ENCODE measurements at places on chromosomes 2 and 18.

- no peak for DNase-seq
Observed at GRCh38 chr2:84732897-84733778, 147.7 kb downstream of the TRABD2A start.

DNA sequence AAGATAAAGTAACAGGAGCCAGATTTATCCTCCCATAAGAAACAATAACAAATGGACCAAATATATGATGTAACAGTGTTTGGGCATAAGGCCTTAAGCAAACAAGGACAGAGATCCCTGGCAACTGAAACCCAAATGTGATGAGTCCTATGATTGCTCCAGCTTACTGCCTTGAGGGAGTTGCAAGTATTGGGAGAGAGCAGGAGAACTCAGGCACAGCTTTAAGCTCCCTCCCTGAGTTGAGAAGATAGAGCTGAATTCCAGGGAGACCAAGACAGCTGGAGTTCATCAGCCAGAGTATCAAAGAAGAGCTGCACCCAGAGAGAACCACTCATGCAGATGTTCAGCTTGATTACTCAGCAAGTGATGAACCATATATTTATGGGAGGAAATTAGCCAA lies 814.5 kb upstream of the RAB6C start:
- peak; percentile 6 for DNase-seq

DNA sequence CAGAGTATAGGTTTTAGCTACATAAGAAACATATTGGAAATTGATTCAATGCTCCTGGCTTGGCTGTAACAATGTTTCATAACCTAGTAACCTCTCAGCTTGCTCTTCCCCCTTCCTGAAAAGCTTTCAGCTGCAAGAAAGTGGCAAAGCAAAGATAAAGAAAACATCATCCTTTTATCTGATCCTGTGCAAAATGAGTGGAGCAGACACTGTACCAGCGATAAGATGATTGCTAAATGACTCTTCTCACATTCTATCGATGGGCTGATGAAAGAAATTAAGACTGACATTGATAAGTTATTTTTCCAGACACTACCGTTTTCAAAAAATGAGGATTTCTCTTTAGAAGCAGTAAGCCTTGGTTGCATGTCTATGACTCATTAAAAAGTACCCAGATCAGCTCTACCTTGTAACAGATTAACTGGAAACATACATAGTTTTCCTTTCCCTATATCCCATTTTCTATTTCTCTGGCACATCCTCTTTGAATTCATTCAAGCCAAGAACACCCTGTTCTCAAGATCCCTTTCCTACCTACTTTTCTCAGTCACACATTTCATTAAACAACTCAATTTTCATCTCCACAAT lies 87.1 kb upstream of the LYPD1 start:
- DNase-seq, result no peak

DNA sequence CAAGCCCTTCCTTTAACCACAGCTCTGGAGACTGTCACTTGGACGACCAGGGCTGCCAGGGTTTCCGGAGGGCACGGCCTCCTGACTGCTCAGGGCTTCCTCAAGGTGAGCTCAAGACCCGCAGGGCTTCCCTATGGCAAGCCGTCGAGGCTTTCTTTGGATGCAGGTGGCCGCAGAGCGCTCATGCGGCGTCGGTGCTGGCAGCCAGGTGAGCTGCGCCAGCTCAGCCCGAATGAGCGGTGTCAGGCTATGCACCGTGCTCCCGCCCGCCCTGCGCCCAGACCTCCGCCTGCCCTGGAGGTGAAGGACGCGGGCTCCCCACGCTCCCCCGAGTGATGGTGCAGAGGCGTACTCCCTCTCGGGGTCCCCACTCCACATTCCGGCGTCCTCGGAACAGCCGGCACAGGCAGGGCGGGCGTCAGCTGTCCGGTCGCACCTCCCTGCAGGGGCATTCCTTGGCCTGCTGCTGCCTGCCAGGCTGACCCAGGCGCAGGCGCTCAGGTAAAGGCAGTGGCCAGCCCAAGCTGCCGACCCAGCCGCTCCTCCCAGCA lies 20.8 kb upstream of the TUBB6 start:
- DNase-seq, result peak; percentile 28

GRCh38 chr2:233350708-233351107 lies 3.6 kb upstream of the DGKD start:
- DNase-seq, result peak; percentile 97

DNA sequence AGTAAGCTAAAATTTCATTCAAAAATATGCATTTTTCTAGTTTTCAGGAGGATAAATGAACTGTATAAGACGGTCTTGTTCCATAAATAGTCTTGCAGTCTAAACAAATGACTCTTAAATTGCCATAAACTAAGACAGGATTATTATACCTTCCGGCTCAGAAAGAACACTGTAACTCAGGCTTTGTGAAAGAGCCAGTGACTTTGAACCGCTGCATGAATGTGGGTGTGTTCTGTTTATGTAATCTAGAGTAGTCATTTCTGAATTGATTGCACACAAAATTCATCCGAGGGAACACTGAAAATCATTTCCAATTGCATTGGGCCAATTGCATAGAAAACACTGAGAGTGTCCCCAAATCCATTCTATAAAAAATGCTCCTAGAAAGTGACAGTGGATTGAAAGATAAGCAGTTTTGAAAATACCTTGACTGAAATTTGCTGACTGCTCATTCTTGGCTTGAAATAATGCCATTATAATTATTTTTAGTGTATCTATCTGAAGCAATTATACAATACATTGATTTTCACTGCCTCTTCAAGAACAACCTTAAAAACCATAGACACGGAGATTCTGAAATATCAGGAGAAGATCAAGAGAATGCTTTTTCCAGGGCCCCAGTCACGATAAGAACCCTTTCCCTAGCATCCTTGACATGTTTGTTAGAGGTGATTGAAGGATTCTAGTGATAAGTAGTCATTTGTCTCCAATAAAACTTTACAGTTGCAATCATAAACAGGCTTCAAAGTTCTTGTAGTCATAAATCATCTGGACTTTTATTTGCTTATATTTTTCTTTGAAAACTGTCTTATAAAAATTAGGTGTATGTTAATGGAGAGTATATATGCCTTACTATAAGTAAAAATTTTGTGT lies 55.4 kb downstream of the CNTNAP5 start:
- peak; percentile 31 for DNase-seq

GRCh38 chr2:50691513-50691912 lies 340.4 kb downstream of the NRXN1 start:
- no peak for DNase-seq

DNA sequence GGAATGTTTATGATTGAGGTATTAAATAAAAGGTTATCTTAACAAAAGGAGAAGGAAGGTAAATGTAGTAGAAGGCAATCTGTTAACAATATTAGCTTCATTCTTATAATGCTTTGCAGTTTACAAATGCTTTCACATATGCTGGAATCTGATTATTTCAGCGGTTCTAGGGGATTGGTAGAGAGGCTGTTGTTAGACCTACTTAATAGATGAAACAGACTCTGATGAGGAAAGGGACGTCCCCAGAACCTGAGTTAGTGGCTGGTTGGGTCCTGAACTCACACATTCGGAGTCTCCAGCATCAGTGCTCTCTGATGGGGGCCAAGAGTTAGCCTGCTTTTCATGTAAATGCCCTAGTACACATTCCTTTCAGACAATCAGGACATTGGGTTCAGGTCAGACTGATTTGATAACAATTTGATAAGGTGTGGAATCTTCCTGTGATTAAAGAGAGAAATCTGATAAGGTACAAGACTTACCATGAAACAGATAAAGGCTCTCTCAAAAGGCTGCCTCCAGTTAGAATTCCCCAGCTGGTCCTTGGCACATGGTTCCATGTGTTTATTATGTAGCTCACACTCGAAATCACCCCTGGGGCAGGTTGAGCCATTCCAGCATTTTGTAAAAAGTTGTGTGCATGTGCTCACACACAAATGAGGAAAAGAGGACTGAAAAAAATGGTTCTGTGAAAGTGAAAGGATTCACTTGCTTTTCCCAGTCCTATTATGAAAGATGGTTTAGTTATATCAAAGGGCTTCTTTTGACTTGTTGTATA lies 103.1 kb downstream of the GPD2 start:
- DNase-seq, result no peak

DNA sequence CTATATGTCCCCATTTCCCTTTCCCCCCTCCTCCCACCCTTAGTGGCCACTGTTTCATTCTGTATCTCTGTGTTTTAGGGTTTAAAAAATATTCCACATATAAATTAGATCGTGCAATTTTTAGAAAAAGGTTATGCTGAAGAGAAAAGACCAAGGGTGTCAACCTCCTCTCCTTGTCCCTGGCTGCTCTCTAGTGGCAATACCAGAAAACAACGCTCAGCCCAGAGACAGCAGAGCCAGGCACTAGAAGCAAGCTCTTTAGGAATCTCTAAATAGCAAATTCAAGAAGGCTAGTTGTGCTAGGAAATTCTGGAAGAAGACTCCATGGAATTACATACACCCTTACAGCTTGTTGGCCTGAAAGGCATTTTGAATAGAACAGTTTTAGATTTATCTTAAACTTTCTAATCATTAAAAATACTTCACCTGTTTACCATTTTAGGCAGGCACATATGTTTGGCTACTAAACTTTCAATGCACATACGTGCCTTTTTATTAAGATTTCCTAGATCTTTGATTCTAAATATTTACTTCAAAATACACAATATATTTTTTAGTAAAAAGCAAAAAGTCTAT lies 35.1 kb upstream of the RASGRP3 start:
- peak; percentile 71 for DNase-seq

Measured in MCF 10A (cell line).